ENCODE measurements at places on chromosomes 6 and 20. TPM values are rescaled to one million over a fixed set of nuclear protein-coding genes. Genes with fewer than 3 reads are reported as not detected.

FOXQ1 gene
- total RNA-seq, result 5.8 TPM

LGSN gene
- 1.9 TPM for total RNA-seq

BEND6 gene
- total RNA-seq, result 1.2 TPM

LST1 gene
- not detected for total RNA-seq

HLA-DOA gene
- total RNA-seq, result 0.09 TPM

IL17A gene
- total RNA-seq, result not detected

ELOVL5 gene
- total RNA-seq, result 68.6 TPM

IDH3B gene
- total RNA-seq, result 131 TPM

OPRL1 gene
- total RNA-seq, result 1.5 TPM

OLIG3 gene
- total RNA-seq, result not detected

SLC26A8 gene
- total RNA-seq, result not detected

NRSN1 gene
- total RNA-seq, result not detected

ISM1 gene
- 0.18 TPM for total RNA-seq

BPI gene
- not detected for total RNA-seq
